Thyroid gland (tissue), 4 donors: ENCODE measurements at places on chromosomes 1 and 21. TPM values are rescaled to one million over a fixed set of nuclear protein-coding genes. Genes with fewer than 3 reads are reported as not detected.

DNA sequence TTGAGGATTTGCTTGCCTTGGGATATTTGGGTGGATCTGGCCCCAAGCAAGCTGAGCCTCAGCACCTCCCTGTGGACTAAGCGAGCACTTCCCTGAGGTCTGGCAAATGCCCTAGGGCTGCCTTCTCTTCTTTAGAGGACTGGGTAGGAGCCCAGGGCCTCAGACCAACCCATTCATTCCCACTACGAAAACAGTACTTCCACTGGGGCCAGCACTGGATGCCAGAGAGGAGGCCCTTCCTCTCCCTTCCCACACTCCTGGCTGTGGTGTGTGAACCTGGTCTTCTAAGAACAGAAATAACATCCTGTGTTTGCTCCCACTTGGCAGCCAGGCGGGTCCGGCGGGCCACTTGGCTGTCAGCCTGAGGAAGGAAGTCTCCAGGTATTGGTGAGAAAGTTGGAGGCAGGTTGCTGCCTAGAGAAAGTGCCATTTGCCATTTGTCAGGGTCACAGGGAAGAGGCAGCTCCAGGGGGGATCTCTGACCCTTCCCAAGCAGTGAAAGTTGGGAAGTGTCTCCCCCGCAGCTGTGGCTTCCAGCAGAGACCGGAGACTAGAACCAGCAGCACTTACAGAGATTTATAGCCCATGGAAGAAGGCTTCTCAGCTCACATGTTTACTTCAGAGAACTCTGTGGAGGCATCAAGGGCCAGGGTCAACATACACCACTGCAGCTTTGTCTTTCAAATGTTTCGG is 323.5 kb downstream of the SIPA1L2 start:
- H3K27ac ChIP-seq = peak overlapping the region; percentile 43
- no peaks in the 10 kb centered on the region for H3K36me3 ChIP-seq
- H3K4me3 ChIP-seq = no peak overlapping the region
- peak; percentile 89 for DNase-seq
- H3K4me1 ChIP-seq = peaks cover 14% of the 10 kb centered on the region

- H3K4me3 ChIP-seq = no peak overlapping the region
- no peaks in the 10 kb centered on the region for H3K27me3 ChIP-seq
- no peak overlapping the region for H3K27ac ChIP-seq
- no peaks in the 10 kb centered on the region for H3K4me1 ChIP-seq
- no peak for DNase-seq
Observed at GRCh38 chr1:202205523-202206190, 12.1 kb downstream of the LGR6 start.

GRCh38 chr1:183276386-183277080 is 90.5 kb downstream of the LAMC2 start:
- H3K27me3 ChIP-seq = no peaks in the 10 kb centered on the region
- no peak overlapping the region for H3K4me3 ChIP-seq
- peaks cover 43% of the 10 kb centered on the region for H3K4me1 ChIP-seq
- no peak for DNase-seq
- H3K27ac ChIP-seq = no peak overlapping the region
- H3K36me3 ChIP-seq = no peaks in the 10 kb centered on the region

DNA sequence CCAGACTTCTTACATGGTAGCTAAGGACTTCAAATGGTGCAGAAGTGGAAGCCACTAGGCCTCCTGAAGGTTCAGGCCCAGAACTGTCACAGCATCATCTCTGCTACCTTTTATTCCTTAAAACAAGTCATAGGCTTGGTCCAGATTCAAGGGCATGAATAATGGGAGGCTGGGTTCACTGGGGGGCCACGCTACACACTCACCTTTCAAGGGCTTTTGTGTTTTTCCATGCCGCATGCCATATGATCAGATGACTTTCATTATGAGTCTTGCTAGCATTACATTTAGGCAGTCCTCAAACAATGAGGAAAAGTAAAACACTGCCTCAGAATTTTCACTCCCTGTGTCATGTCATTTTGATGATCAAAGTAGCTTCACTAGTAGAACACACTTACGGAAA is 83.4 kb downstream of the VPS26C start:
- no peak for DNase-seq
- H3K4me1 ChIP-seq = no peaks in the 10 kb centered on the region
- no peak overlapping the region for H3K27ac ChIP-seq
- peaks cover 18% of the 10 kb centered on the region for H3K36me3 ChIP-seq

DNA sequence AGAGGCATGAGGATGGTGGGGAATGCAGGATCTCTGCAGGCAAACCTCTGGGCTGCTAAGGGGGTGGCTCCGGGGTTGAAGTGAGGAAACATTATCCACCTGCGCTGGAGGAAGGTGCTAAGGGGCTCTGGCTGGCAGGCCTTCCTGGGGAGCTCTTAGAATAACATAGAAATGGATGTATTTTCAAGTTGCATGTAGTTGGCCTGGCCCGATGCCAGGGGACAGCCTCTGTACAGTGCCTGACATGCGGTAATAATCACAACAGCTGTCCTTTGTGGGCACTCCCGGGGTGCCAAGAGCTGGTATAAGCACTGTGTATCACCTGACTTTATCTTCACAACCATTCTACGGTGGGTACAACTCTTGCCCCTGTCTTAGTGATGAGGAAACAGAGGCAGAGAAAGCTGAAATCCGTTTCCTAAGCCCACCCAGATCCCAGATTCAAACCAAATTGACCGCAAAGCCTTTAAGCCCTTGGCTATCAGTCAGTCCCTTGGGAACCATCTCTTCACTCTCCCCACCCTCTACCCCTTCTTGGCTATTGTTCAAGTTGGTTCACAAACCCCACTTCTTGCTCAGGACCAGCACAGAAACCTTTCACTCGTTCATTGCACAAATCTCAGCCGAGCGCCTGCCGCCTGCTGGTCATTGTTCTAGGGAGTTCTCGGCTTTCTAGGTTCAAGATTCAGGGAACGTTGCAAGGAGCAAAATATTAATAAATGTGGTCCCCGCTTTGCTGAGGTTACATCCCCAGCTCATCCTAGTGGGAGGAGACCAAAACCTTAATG is 30.9 kb downstream of the PADI4 start:
- no peak for DNase-seq
- H3K27ac ChIP-seq = no peak overlapping the region
- no peak overlapping the region for H3K4me3 ChIP-seq
- H3K27me3 ChIP-seq = no peaks in the 10 kb centered on the region
- no peaks in the 10 kb centered on the region for H3K36me3 ChIP-seq
- no peaks in the 10 kb centered on the region for H3K4me1 ChIP-seq

- no peak for DNase-seq
- H3K27ac ChIP-seq = no peak overlapping the region
- H3K27me3 ChIP-seq = no peaks in the 10 kb centered on the region
- no peaks in the 10 kb centered on the region for H3K36me3 ChIP-seq
- H3K4me3 ChIP-seq = no peak overlapping the region
Observed at GRCh38 chr21:36218691-36219090, 62.1 kb downstream of the DOP1B start.

DNA sequence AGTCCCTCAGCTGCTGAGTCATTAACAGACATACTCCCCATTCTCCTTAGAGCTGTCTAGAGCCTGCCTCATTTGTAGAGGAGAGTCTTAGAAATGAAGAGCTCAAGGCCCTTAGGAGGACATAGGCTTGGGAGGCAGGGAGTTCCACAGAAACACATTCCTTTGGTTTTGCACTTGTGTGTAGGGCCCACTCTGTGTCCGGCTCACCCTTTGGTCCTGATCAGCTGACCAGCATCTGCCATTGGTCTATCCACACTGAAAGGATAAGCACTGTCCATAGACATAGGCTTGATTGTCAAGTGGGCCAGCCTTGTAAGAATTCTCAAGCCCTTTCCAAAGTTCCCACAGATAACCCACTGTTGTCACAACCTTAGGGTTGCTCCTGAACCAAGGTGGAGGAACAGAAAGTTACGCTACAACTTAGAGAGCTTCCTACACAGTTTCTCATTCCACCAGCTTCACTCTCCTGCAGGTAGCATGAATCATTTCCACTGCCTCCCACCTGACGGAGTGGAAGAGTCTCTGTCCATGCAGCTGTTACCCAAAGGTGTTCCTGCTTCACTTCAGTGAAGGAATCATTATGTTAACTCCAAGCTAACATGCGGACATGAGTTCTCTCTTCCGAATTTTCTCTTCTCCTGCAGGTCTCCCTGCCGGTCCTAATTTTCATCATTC is 96.1 kb downstream of the TNFSF18 start:
- no peaks in the 10 kb centered on the region for H3K27me3 ChIP-seq
- H3K27ac ChIP-seq = no peak overlapping the region

DNA sequence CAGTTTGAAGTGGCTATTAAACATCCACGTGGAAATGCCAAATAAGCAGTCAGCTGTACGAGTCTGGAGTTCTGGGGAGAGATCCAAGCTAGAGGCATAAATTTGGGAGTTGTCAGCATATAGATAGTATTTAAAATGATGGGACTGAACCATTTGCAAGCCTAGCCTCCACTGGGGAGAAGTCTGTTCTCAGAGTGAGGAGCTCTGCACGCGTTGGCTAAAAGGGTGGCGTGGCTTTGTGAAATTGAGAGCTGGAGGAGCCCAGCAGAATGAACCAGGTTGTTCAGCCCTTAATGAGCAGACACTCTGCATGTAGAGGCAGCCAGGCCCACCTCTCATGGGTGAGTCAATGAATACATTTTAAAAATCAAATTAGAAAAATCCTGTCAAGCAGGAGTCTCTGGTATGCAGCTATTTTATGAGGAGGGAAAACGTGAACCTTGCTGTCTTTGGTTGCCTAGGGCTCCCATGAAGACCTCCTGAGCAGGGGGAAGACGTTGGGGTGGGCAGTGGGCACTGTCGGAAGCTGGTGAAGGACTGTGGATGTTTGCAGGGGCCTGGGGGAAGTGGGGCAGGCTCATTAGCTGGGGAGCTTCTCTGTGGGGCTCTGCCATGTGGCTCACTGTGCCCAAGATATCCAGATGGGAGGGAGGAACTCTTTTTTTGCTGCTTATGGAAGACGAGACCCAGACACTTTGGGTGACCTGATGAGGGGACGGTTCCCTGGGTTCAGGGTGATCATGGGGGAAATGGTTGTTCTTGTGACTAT is 18.8 kb downstream of the TMCC2 start:
- DNase-seq = no peak
- H3K27me3 ChIP-seq = no peaks in the 10 kb centered on the region
- peaks cover 20% of the 10 kb centered on the region for H3K4me1 ChIP-seq
- H3K36me3 ChIP-seq = no peaks in the 10 kb centered on the region
- H3K4me3 ChIP-seq = no peak overlapping the region
- no peak overlapping the region for H3K27ac ChIP-seq

DNA sequence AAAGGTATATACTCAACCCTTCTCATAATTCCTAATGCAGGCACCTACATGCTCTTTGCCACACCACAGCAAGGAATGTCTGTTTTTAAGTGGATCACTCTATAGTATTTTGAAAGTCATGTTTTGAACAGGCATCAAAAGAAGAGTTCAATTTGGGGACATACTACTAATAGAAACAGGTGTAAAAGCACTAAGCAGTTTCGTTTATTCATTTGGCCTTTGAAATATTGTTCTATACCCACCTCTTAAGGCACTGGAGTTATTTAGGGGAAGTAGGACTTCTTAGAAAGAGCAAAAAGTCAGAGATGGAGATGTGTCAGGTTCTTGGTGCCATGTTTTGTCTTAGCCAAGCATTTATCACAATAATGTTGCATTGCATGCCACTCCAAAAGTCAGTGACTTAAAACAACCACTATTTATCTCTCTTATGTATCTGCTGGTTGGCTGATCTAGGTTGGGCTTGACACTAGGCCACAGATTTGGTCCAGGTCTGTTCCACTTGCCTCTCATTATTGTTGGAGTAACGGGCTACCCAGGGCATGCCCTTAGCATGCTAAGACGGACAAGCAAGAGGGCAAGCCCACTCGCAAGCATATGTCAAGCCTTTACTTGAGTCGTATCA is 107.5 kb downstream of the RGL1 start:
- DNase-seq = no peak
- no peak overlapping the region for H3K4me3 ChIP-seq
- H3K27ac ChIP-seq = no peak overlapping the region
- no peaks in the 10 kb centered on the region for H3K4me1 ChIP-seq

- H3K27me3 ChIP-seq = no peaks in the 10 kb centered on the region
- peaks cover 45% of the 10 kb centered on the region for H3K4me1 ChIP-seq
- no peak overlapping the region for H3K4me3 ChIP-seq
- no peak overlapping the region for H3K27ac ChIP-seq
- no peak for DNase-seq
Observed at GRCh38 chr1:10624256-10625050, 149.7 kb downstream of the PEX14 start.

DNA sequence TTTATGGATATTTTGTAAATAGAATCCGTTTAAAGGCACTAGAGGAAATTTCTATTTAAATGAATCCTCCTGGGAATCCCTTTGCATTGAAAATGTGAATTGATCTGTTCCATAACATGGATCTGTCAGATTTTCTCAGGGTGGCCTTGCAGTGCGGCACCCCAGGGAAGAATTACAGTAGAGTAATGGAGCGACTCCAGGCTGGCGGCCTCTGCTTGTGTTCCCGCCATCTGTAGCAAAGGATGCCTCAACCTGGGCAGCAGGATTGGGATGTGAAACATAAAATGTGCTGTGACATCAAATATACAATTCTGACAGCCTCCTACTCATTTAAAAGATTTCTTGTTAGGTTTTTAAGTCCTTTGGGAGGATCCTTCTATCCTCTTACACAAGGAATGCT is 115.9 kb downstream of the RHOU start:
- no peak for DNase-seq
- no peaks in the 10 kb centered on the region for H3K36me3 ChIP-seq
- H3K27me3 ChIP-seq = no peaks in the 10 kb centered on the region
- no peak overlapping the region for H3K27ac ChIP-seq

The CNR2 gene
- total RNA-seq = 0.11 TPM

The KCNQ4 gene
- total RNA-seq = 1.1 TPM

The DNALI1 gene
- 25.8 TPM for total RNA-seq

The HAO2 gene
- not detected for total RNA-seq

The IVL gene
- not detected for total RNA-seq

The OVAAL gene
- not detected for total RNA-seq

The GNG12 gene
- total RNA-seq = 116 TPM
